ENCODE measurements at places on chromosomes 16 and 17.

DNA sequence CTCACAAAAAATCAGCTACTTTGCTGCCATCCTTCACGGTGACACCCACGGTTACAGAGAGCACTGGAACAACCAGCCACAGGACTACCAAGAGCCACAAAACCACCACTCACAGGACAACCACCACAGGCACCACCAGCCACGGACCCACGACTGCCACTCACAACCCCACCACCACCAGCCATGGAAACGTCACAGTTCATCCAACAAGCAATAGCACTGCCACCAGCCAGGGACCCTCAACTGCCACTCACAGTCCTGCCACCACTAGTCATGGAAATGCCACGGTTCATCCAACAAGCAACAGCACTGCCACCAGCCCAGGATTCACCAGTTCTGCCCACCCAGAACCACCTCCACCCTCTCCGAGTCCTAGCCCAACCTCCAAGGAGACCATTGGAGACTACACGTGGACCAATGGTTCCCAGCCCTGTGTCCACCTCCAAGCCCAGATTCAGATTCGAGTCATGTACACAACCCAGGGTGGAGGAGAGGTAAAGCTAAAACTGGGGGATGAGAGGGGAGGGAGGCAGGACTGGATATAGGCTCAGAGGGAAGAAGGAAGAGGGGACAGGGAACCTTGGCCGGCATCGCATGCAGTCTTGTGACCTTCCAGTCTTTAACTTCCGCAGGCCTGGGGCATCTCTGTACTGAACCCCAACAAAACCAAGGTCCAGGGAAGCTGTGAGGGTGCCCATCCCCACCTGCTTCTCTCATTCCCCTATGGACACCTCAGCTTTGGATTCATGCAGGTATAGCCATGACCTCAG is 581 bp downstream of the CD68 start:
- no peak for DNase-seq

DNA sequence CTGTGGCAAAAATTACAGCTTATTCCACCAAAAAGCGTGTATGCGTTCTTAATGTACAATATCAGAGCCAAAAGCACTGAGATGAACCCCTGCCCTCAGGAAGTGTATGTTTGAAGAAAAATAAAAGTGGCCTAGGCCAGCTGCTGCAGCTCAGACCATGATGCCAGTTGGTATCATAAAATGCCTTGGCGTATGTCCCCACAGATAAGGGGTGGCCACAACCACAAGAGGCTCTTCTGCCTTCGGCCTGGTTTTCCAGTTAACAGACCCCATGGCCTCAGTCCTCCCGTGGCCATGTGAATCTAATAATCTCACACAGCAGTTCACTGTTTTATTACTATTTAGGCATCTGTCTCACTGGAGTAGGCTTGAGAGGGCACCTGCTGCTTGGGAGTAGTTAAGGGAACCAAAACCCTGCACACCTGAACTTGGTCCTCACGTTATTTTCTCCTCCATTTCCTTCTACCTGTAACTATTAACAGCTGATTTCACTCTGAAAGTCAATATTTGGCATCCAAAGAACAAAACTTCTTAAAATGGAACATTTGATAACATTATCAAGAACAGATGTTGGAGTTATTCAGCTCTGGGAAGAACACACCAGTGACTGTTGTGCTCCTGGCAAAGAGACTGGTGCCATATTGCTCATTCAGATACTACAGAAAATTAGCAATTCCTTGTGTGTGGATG is 34.8 kb upstream of the ERN1 start:
- DNase-seq, result peak; percentile 95

DNA sequence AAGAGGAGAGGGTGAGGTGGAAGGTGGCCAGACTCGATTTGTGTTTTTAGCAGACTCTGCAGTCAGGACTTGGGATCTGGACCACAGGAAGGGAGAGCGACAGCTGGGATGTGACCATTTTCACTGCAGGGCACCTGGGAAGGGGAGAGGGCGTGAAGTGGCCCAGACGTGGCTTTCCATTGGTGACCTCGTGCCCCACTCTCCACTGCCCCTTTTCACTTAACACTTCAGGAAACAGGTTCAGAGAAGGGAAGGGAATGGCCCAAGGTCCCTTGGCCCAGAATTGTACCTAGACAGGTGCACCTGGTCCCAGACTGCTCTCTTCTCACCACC is 22.9 kb upstream of the MPRIP start:
- DNase-seq, result no peak

DNA sequence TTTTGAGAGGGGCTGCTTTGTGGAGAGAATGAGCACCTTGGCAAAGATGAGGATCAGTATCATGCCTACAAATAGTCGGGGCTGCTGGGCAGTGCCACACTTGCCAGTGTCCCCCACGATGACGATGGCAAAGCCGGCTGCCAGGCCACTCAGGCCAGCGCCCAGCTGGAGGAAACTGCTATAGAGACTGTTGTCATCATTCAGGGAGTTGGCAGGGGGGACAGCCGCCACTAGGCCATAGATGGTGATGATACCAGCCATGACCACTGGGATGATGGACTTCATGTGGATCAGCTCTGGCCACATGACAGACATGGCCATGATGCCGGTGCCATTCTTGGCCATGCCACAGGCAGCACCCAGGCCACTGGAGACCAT is 23.8 kb downstream of the MINK1 start:
- no peak for DNase-seq

GRCh38 chr16:11248133-11248532 is 7.9 kb downstream of the SOCS1 start:
- no peak for DNase-seq

DNA sequence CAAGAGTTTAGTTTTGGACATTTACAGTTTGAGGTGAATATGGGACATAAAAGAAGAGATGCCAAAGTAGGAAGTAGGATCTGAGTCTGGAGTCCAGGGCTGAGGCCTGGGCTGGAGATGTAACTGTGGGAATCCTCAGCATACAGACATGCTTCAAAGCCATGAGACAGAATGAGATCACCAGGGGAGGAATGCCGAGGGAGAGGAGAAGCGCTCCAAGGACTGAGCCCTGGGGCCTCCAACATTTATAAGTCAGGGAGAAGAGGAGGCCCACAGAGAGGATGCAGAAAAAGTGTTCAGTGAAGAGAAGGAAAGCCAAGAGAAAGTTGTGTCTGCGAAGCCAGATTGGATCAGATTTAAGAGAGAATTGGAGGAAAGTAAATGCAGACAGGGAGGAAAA is 277.5 kb upstream of the MYOCD start:
- no peak for DNase-seq

DNA sequence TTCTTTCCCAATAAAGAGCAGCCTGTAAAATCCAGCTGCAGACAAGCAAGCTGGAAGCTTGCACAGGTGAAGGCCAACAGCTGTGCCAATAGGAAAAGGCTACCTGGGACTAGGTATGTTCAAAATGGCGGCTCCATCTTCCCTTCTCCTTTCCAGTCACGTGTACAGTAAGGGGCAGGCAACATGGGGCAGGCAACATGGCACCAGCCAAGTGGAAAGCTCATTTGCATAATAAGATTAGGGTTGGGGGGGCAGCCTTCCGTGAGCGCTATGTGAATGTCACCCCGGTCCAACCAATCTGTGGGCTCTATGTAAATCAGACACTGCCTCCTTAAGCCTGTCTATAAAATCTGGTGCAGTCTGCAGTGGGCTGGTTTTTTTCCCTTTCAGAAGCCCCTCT is 31.3 kb downstream of the TVP23A start:
- no peak for DNase-seq

DNA sequence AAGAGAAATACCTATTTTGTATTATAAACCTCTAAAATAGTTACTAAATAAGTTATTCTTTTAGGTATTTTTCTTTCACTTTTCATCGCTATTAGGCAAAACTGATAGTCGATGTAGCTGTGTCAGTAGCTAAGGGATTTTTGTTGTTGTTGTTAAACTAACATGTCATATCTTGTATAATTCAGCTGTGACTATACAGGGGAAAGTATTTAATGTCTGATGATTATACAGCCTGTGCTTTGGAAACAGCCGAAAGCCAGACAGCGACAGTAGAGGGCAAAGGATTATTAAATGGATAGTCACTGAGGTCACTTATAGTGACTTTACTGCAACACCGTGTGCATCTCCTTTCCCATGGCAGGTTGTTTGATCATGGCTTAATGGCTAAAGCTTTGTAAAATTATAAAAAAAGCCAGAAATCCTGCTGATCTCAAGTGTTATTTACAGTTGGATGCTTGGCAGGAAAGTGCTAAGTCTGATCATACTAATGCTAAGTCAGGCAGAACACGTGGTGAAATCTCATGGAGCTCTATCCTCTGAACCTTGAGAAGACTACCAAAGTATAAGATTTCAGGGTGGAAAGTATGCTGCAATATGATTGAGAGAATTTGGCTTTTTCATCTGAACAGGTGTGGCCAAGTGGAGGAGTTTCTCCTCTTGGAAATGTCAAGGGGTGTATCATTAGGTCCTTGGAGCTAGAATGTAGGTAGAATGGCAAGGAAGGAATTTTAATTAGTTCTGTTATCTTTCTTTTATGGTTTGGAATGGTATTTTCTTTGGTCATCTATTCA is 88.4 kb downstream of the FTO start:
- DNase-seq, result no peak

DNA sequence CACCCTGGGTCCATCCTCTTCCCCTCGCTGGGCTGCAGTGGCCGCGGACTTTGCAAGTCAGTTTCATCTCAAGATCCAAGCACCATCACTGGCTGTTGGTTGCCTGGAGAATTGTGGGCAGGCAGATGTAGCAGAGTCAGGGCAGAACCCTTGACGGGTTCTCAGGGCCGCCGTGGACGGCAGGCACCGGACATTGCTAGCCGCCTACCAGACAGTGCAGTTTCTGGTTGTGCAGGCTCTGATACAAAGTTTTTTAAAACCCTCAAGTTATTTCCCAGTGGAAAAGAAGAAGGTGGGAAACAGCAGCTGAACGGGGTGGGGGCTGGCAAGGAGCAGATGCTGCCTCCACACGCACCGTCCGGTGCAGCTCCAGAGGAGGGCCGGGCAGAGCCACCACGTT is 3.4 kb downstream of the MAPK8IP3 start:
- no peak for DNase-seq

GRCh38 chr16:87028481-87029320 is 288.5 kb downstream of the C16orf95 start:
- DNase-seq, result no peak

DNA sequence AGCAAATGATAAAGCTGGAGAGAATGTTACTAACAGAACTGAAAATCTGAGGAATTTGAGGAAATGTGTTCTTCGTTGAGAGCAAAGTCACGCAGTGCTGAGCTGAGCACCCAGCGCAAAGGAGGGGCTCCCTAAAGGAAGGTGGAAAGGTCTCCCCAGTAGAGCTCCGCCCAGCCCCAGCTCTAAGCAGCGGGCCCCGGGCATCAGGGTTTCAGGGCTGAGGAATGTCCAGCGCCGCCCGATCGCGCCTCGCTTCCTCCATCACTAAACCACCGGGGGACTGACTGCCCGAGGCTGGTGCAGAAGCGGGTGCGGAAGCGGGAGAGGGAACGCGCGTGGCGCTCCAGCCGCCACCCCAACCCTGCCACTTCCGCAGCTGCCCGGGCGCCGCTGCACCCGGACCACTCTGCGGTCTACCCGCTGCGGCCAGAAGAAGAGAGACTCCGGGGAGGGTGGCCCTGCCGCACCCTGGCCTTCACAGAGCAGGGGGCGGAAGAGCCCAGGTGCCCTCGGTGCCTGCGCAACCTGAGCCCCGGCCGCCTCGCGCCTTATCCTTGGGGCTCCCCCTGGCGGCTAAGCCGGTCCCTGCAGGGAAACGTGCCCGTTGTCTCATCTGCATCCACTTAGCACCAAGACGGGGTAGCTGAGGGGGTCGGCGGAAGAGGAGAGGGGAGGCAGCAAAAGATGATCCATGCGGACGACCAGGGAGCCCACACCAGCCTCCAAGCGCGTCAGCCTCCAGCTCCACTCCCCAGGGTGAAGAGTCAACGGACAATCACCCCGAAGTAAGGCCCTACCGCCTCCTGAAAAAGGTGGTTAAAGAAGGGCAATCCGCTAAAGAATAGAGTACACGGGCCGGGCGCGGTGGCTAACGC is 12.4 kb upstream of the GUCY2D start:
- DNase-seq, result peak; percentile 92

DNA sequence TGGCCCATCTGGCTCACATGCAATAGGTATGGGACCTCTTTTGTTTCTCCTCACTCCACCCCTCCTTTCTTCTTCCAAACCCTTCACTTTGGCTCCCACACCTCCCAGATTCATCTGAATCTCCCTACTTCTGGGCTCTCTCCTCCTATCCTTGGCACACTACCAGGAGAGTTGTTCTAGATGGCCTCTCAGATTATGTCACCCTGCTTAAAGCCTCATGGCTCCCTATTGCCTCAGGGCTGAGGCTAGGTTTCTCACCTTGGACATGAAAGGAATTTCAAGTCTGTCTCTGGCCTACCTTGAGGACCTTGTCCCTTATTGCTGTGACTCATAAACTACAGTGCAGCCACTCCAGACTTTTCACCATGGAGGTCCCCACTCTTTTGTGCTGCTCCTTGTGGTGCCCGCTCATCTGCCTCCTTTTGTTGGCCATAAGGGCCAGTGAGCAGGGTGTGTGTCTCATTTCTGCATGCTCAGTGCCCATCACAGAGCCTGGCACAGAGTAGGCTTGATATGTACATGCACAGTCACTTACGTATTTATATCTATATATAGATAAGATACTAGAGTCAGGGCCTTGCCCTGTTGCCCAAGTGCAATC is 1.0 kb upstream of the MFAP4 start:
- no peak for DNase-seq

DNA sequence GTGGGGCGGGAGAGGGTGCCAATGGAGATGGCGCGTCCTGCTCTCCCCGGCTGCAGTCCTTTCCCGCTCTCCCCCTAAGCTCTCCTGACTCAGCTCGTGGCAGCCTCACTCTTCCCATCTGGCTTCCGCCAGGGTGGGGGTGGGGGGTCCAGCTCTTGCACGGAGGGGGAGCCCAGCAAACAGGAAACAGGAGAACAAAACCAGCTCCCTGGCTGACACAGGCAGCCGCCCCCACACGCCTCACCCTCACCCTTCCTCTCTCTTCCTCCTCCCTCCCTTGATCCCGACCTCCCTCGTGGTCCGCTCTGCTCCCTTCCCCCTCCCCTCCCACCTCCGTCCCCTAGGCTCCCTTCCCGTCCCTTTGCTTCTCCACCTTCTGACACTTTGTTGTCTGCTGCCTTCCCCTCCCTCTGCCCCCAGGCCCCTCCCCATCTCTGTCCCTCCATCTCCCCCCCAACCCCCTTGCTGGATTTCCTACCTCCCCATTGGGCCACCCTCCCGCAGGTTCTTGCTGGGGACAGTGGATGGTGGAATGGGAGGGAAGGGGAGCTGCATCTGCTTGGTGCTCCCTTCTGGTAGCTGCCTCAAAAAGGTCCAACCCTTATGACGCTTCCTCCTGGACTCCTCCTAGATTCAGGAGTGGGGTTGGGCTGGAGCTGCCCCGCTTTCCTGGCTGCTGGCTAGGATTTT is 23.7 kb downstream of the ARHGAP23 start:
- DNase-seq, result no peak

DNA sequence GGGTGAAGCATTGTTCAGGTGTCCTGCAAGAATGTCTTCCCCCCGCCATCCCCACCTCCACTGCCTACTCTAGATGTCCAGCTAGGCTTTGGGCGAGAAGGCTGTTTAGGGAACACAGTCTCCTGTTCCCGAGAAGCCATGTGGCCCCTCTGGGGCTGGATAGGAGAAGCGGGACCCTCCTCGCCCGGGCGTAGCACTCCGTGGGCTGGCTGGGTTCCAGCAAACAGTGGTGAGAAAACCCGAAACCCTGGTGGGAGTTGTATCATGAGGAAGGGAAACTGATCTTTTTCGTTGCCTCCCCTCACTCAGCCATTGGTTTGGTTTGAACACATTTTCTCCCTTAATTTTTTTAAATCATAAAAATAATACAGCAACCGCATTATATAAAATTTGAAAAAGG is 56.6 kb downstream of the IRF8 start:
- no peak for DNase-seq

All from hematopoietic multipotent progenitor cell treated with erythropoietin and hydrocortisone succinate and interleukin-3 and kit ligand, for 4 days (in vitro differentiated cells).